ENCODE measurements at places on chromosomes 1 and 21. TPM values are rescaled to one million over a fixed set of nuclear protein-coding genes. Genes with fewer than 3 reads are reported as not detected.

Gene LORICRIN
- polyA plus RNA-seq = not detected

Gene SMIM1
- polyA plus RNA-seq = 5.6 TPM

Gene F3
- polyA plus RNA-seq = 13.9 TPM

Gene SRP9
- 251 TPM for polyA plus RNA-seq

Gene APCS
- not detected for polyA plus RNA-seq

Gene NBPF4
- not detected for polyA plus RNA-seq

Gene NOTCH2
- polyA plus RNA-seq = 6.0 TPM
